ENCODE measurements at places on chromosomes 5 and 9.

DNA sequence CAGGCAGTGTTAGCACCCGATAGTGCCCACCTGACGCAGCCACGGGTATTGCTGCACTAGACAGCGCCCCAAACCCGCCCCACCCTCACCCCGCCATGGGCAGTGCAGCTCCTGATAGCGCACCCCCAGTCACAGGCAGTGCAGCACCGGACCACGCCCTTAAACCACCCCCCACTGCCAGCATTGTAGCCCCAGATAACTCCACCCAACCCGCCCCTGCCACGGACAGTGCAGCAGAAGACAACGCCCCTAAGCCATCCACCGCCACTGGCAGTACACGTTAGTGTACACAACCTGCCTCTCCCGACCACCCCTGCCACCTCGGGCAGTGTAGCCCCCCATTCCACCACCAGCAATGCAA lies 825 bp upstream of the PCAT7 start:
- no peak for DNase-seq

DNA sequence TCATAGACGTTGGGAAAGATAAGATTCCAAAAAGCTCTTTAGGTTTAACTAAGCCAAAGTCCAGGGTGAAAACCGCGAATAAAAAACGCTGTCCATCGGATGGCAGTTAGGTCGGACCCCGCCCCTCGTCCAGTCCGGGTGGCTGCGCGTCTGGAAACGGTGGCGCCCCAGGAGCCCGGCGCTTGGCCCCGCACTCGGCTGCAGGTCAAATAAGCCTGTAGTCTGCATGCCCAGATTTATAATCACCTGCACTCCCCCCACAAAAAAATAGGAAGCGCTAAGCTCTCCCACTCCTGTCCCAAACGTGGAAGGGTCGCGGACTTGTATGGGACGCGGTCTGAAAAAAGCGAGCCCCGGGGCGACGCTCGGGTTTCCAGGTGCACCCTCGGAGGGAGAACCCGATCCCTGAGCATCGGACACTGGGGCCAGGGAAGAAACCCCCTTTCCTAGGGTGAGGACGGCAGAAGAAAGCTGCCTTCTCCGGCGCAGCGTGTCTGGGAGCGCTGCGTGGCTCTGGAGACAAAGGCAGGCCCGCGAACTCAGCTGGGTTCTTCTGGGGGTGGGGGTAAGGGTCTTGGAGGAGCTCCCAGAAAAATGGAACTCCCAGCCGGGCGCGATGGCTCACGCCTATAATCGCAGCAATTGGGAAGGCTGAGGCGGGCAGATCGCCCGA lies 923 bp upstream of the ZBTB5 start:
- peak; percentile 80 for DNase-seq

- DNase-seq = no peak
These were observed 99.6 kb downstream of the NMUR2 start for GRCh38 chr5:152305525-152305924.

GRCh38 chr5:79518718-79519117 lies 4.8 kb upstream of the HOMER1 start:
- no peak for DNase-seq

GRCh38 chr5:151340004-151340403 lies 7.4 kb downstream of the SLC36A2 start:
- no peak for DNase-seq

- no peak for DNase-seq
These were observed 56.9 kb upstream of the BARHL1 start for GRCh38 chr9:132525308-132526023.

GRCh38 chr5:177478711-177479646 lies 5.5 kb upstream of the DBN1 start:
- no peak for DNase-seq

DNA sequence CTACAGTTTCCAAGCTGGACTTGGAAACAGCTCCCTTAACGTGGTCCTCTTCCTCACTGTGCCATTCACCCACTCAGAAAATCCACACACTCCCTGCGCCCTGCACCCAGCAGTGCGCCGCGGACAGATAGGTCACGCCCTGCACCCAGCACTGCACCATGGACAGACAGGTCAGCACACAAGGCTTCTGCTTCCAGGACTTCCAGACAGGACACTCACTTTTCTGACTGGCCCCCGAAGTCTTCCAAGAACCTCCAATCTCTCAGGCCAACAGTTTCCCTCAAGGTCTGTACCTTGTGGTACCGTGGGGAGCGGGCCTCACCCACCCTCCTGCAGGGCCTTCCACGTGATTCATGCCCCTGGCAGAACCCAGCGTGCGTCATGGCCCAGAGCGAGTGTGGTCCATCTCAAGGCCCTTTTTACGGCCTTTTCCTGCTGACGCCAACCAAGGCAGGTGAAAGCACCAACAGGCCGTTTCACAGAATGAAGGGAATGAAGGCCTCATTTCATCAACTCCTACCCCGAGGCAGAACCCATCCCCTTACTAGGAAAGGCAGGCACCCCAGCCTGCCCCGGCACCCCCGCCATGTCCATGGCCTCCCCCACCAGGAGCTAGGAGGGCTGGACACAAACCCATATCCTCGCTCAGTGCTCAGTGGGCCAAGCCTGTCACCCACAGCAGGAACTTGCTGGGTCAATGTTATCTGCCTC lies 17.3 kb downstream of the VAV2 start:
- DNase-seq = no peak

- peak; percentile 32 for DNase-seq
These were observed 134.9 kb upstream of the ADCY2 start for GRCh38 chr5:7261049-7261448.

DNA sequence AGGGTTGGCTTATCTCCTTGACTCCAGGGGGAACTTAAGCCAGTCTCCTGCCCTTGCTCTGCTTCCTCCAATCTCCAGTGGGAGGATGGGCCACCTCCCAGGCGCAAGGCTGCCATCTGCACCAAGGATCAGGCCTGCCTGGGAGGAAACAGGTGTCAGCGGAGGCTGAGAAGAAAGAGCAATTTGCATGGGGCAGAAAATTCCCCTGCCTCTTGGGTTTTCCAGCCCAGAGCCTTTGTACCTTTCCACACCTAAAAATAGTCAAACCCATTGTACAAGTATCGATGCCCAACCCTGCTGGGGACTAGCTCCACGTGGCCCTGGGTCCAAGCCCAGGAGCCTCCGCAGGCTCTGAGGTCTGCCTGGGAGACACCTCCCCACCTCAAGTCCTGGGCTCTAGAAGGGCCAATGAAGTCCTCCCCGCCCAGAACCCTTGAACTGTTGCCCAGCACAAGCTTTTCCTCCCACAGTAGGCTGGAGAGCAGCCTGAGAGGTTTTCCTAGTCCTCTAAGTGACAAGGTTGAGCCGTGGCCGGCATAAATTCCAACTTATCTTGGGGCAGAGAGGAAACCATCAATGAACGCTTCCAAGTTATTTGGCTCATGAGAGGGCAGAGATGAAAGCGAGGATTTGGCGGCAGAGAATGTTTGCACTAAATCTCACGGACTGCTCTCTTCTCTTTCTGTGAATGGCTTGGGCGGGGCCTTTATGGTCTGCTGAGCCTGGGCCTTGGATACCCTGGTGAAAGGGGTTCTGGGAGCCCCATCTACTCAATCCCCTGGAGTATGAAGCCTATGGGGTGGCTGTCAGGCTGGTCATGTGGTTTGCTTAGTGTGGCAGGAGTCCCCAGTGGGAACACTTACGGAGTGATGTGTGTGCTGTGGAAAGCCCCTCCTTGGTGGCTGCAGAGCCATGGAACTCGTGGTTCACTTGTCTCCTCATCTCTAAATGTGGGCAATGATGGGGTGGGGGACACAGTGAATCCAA lies 15.6 kb downstream of the JADE2 start:
- no peak for DNase-seq

DNA sequence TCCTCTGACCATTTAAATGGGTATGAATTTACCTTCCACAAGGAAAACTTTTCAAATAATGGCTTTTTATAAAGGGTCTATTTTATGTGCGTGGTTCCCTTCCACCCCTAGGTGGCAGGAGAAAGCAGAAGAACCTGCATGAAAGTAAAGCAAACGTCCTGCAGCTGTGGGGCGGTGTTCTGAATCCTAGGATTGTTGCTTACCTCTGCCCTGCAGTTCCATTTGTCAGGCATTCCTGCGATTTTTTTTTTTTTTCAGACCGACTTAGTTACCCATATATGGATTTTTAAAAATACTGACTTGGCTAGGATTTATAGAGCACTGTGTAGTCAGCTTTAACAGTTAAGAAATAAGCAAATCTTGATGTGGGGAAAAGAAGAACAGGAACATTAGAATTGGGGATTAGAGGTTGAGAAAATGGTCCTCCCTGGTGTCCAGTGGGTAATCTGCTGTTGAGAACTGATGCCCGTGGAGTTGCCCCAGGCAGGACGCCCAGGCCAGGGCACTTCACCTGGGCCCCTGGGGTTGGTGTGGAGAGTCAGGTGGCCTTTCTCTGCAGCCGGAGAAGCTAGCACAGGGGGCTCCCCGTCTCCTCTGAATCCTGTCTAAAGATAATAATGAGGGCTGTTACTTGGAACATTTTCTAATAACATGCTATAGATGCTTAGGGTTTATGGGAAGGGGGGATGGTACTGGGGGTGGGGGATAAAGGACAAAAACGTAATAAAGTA lies 30.4 kb upstream of the LTC4S start:
- DNase-seq = peak; percentile 60

DNA sequence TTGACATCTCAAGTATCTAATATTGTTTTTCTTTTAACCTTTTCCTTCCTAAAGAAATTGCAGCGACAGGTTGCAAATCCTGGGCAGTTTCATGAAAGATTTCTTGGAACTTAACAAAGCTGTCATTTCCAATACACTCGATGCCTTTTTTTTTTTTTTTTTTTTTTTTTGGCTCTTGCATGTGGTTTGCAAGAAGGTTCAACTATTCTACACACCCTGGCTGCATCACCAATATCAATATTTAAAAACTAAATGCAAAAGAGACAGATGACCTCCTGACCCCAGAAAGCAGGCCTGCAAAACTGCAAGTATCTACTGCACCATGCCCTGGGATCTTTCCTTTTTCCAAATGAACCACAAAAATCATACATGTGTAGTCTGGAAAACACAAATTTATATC lies 4.4 kb upstream of the NFIB start:
- no peak for DNase-seq

DNA sequence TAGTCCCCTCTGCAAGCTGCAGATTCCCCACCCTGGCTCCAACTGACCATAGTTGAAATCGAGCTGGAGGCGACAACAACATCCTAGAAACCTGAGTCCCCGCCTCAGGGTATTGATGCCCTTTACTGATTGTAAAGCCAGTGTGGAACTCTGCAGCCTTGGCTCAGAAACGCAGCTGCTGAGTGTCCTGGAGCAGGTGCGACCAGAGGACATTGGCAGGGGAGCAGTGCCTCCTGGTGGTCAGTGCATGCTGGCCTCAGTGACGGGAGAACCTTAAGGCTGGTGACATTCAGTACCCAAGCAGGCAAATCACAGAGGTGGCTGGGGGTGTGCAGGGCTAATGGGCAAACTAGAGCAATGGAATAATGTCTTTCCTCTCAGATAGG lies 20.4 kb upstream of the ZNF354B start:
- no peak for DNase-seq

GRCh38 chr9:107299437-107299836 lies 16.4 kb downstream of the RAD23B start:
- DNase-seq = no peak

DNA sequence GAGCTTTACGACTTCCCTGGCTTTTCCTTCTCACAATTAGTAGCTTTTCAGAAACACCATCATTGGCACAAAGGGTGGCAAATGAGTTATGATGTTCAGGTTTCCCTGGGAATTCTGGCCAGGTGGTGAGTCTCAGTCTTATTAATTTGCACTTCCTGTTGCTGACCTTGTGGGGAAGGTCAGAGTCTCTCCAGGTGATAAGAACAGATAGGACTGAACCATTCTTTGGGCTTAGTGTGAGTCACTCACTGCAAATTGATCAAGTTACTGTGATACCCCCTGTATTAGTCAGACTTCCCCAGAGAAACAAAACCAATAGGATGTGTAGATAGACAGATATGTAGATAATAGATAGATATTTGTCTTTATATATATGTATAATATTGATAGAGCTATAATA lies 53.8 kb upstream of the RANBP3L start:
- no peak for DNase-seq

GRCh38 chr9:122261469-122261881 lies 3.2 kb downstream of the RBM18 start:
- DNase-seq = peak; percentile 67

DNA sequence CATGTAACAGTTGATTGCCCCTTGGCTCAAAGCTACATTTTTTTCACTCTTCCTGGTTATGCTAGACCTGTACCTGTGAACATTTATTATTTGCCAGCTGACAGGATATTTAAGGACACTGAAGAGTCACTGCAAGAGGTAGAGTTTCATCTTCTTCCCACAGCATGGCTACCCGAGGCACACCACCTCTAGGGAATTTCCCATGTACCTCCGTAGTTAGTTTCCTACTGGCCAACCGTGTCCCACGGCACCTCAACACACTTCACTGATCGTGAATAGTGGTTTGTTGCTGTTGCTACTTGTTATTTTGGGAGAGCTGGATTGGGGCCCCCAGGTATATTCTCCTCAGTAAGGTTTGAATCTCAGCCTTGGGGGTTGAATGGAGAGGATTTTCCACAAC lies 648.6 kb downstream of the SEMA5A start:
- no peak for DNase-seq

- DNase-seq = no peak
These were observed 62.3 kb downstream of the RAPGEF1 start for GRCh38 chr9:131677444-131678180.

DNA sequence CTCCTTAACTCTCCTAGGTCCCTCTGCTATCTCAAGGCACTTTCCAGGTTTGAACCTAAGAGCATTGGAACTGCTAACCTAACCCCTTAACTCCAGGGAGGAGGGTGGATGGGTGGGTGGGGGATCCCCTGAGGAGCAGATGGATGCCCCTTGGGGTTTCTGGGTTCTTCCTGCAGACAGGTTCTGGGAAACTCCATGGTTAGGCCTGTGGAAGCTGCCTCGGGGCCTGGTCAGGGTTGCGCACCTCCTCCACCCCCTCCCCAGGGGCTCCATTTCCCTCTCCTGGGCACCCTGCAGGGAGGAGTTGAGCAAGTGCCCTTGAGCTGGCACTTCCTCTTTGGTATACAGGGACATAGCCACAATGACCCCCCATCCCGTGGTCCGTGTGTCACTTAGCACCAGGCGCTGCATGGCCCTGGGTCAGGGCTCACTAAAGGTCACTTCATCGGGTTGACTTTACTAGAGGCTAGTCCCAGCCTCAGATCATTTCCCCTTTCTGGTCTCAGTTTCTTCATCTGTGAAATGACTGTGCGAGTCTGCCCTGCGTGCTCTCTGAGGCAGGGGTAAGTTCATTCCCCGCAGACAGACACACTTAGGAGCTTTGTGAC lies 16.0 kb downstream of the CXXC5 start:
- DNase-seq = no peak
